Left renal pelvis (tissue), 4 donors: ENCODE measurements at places on chromosomes 1 and 21. TPM values are rescaled to one million over a fixed set of nuclear protein-coding genes. Genes with fewer than 3 reads are reported as not detected.

GRIK3 gene
- 3.8 TPM for polyA plus RNA-seq

GRCh38 chr1:96515925-96516324 is 205.7 kb upstream of the PTBP2 start:
- DNase-seq = no peak

DNA sequence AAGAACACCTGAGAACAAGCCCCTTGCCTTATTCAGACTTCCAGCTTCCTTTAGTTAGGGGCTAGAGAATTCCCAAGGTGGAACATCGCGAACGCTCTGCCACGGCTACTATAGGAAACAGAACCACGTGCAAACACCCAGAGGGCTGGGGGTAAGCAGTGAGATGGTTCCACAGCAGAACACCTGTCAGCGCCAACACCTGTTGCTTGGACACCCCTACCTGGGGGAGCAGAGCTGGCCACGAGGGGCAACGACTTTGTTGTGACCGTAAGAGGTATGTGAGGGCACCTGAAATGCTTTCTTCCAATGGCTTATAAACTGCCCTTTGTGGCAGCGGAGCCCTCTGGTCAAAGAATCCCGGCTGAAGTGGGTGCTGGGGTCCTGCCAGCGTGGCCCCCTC is 50.7 kb downstream of the MRPL37 start:
- DNase-seq = no peak

DNA sequence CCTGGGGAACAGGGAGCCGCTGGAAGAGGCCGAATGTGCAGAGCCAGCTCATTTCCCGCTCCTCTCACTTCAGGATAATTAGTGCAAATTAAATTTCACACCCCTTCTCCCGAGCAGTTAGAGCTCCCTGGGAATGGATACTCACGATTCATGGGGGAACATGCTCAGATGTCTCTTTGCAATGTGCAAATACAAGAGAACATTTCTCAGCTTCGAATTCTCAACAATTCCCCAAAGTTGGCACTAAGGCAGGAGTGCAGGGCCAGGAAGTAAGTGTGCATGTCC is 54.9 kb downstream of the CAMK2N1 start:
- DNase-seq = no peak

- no peak for DNase-seq
Measured at GRCh38 chr21:34116569-34116968, 43.2 kb downstream of the MRPS6 start.

DNA sequence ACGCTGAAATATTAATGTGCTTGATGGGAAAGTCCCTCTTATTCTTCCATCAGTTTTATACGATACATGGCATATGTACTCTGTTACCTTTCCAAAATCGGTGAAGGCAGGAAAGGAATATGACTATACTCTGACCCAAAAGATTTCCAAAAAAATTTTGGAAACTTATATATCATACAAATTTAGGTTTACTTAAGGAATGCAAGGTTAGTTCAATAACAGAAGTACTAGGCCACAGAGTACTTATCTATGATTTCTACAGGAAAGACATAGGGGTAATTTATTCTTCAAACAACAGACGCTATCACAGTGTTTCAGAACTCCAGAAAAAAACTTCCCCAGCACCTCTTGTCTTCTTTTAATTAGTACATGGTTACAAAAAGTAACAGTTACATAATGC is 84.8 kb downstream of the COP1 start:
- DNase-seq = no peak

GRCh38 chr1:61149010-61149860 is 66.9 kb downstream of the NFIA start:
- DNase-seq = no peak

PROK1 gene
- polyA plus RNA-seq = 0.34 TPM

ANGEL2 gene
- polyA plus RNA-seq = 39.2 TPM

GRCh38 chr1:224057461-224058199 is 56.3 kb upstream of the FBXO28 start:
- no peak for DNase-seq

- DNase-seq = no peak
Measured at GRCh38 chr1:201982082-201982622, 296 bp upstream of the RNPEP start.

OPRD1 gene
- polyA plus RNA-seq = 0.37 TPM

SLC35D1 gene
- polyA plus RNA-seq = 15.8 TPM

DNA sequence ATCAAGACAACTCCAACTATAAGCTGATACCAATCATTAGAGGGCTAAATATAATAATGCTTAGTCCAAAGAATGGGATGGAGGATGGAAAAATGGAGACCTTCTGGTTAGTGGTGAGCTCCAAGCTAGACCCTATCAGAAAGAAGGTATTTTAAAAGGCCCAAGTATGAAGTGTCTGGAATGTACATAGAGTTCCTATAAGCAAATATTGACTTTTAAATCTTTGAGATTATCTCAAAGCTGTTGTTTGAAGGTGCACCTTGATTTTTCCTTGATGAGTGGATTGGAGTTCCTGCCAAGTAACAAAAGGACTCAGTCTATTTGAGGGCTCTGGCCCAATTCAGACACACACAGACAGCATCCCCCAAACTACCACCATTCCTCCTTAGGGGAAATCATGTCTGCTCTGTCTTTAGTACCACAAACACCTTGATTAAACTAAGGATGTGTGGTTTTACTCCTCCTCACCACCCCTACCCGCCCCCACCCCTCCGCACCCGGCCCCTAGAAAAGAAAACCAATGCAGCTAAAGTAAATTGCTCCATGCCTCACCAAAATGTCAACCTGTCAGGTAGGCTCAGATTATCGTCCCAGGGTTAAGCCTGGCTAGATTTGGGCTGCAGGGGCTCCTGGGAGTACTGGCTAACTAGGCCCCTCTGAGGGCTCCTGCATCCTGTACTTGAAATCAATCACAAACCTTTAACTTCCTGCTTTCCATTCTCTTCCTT is 59.4 kb downstream of the CDC7 start:
- DNase-seq = no peak

GRCh38 chr1:64502931-64503330 is 33.0 kb downstream of the CACHD1 start:
- DNase-seq = no peak

- no peak for DNase-seq
Measured at GRCh38 chr1:206472024-206472423, 1.7 kb downstream of the IKBKE start.

GALNT2 gene
- 57.8 TPM for polyA plus RNA-seq

DNA sequence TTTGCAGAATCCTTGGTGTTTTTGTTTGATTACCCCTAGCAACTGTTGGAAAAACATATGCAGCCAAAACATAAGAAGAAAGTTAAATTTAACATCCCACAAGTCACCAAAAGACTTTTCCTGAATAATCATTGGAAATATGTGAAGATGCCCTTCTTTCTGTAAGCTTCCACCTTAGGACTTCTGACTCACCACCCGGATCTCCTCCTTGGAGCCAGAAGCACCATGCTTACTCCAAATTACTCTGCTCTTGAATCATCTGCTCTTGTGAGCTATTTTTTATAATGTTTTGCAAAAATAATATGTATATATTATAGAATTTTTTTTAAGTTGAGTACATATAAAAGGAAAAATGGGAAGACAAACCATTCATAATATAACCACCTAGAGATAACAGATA is 391.7 kb downstream of the KCTD3 start:
- no peak for DNase-seq

DNA sequence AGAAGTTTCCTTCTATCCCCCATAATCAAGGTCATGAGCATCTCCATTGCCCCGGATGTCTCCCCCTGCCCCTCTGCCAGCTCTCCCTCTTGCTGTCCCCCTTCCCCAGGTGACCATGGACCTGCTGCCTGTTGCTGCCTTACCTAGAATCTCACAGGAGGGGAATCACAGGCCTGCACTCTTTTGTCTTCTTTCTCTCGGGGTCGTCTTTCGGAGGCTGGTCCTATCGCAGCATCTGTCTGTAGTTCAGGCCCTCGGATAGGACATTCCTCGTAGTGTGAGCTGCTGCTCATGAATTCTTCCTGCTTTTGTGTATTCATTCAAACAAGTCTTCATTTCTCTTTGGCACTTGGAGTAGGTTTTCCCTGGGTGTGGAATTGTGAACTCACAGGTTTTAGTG is 39.9 kb upstream of the ACTRT2 start:
- DNase-seq = no peak

DNA sequence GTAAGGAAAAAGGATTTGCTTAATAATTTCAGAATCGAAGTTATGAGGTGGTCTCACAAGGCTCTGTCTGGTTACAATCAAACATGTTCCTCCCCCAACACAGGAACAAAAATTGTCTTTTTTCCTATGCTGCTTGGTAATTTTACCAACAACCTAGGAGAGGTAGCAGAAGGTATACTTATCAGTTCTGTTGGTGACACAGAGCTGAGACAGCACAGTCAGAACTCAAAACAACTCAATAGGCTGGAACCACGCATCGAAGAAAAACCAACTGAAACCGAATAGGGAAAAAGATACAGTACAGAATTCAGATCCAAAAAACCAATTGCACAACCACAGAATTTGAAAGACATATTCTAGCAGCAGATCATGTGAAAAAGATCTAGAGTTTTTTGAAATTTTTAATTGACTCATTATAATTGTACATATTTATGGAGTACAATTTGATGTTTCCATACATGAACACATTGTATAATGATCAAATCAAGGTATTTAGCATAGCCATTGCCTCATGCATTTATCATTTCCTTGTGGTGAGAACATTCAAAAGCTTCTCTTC is 3.8 kb downstream of the G0S2 start:
- DNase-seq = no peak

ACKR1 gene
- 0.20 TPM for polyA plus RNA-seq

BRDT gene
- 0.32 TPM for polyA plus RNA-seq

F13B gene
- polyA plus RNA-seq = not detected
